ENCODE measurements at places on chromosomes 11 and 22.
A peak's percentile ranks its signal among the peaks of the same experiment; 100 is the strongest.

- DNase-seq, result no peak
These were observed 28.4 kb upstream of the SLN start for GRCh38 chr11:107740271-107740670.

GRCh38 chr22:22110548-22111266, 128.1 kb upstream of the TOP3B start:
- DNase-seq, result peak; percentile 12

DNA sequence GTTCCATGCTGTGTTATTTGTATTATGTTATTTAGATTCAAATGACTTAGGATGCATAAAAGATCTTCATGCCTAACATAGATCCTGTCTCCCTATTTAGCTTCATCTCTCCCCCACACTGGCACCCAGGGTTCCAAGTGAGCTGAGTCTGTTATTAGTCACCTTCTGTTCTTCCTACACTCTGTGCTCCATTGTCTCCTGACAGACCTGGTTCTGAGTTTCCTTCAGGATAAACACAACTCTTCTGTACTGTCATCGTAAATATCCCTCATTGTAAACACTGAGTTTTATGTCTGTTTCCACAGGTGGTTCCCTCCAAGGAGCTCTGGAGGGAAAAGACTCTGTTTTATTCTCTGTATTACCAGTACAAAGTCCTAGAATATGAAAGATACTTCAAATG, 8.7 kb downstream of the MMP26 start:
- DNase-seq, result no peak

DNA sequence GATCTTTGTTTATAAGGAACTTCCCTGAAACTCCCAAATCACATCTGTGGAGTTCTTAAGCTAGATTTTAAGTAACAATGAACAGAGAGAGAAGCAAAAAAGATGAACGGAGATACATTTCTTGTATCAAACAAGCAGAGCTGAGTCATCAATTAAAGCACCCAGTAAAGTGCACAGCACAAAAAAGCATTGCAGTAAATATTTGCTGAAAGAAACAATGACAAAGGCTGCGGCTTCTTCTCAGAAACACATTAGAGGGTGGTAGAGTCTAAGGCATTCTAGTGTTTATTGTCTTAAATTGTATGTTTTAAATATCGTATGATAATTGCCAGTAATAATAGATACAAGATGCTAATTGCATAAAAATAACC, 941.6 kb upstream of the CHORDC1 start:
- no peak for DNase-seq

DNA sequence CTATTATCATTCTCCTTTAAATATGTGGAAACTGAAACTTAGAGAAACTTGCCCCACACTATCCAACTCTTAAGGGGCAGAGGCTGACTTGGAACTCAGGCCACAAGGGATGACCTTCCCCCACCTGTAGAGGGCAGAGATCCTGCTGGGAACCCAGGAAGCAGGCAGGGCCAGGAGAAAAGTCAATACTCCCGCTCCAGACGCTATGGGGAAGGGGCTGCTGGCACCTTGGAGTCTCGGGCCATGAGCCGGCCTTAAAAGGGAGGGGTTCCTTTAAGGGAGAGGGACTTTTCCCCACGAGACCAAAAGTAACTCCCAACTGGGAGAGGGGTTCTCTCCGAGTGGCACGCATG, 620 bp upstream of the ANO5 start:
- no peak for DNase-seq

DNA sequence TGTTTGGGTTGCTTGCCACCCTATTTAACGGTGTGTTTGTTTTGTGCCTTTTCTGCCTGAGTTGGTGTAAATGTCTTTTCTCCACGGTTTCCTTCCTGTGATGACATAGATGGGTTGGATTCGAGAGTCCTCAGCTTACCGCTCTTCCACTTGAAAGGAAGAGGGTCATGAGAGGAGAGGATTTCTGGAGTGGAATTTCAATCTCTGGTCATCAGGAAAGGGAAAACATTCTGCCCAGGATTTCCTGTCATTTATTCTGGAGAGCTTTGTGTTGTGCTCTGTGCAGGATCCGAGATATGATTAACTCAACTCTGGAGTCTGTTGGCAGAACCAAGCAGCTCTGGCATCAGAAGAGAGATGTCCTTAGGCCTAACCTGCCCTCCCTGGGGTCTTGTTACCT, 605.2 kb downstream of the NTM start:
- no peak for DNase-seq

- DNase-seq, result no peak
These were observed 95.1 kb downstream of the PARVA start for GRCh38 chr11:12472401-12473005.

- no peak for DNase-seq
These were observed 6.5 kb upstream of the MYRF start for GRCh38 chr11:61745781-61746441.

DNA sequence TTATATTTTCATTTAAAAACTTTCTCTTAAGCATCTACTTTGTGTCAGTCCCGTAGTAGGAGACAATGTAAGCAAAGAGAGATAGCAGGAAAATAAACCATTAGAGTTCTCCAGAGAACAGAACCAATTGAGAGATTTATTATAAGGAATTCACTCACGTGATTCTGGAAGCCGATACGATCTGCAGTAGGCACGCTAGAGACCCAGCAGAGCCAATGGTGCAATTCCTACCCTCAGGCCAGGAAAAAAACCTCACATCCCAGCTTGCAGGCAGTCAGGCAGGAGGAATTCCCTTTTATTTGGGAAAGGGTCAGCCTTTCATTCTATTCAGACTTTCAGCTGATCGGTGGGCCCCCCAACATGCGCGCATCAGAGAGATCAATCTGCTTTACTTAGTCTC, 7.3 kb upstream of the PLEKHA7 start:
- no peak for DNase-seq

GRCh38 chr11:45320371-45320770, 34.2 kb upstream of the SYT13 start:
- DNase-seq, result no peak

DNA sequence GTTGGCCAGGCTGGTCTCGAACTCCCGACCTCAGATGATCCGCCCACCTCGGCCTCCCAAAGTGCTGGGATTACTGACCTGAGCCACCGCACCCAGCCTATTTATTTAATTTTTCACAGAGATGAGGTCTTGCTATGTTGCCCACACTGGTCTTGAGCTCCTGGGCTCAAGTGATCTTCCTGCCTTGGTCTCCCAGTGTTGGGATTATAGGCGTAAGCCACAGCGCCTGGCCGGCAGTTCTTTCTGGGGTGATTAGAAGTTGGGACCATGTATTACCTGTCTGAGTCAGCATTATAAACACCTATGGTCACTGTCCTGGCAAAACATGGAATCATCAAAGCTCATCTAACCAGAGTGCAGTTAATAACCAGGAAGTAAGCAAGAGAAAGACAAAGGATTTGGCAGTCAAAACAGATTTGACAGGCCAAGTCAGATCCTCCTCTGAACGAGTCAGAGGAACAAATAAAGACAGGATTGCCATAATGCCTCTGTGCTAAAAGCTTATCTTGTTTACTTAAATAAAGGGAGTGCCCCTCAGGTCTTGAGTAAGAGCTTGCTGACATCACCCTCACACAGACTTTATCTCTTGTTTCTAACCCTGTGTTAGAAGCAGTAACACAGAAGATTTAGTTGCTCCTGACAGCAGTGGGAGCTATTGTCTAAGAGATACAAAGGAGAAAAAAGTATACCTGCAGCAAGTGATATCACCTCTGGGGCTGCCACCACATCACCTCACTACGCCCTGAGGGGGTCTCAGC, 3.7 kb downstream of the SERPIND1 start:
- no peak for DNase-seq

GRCh38 chr11:3855808-3856491, 486 bp downstream of the STIM1 start:
- DNase-seq, result no peak

DNA sequence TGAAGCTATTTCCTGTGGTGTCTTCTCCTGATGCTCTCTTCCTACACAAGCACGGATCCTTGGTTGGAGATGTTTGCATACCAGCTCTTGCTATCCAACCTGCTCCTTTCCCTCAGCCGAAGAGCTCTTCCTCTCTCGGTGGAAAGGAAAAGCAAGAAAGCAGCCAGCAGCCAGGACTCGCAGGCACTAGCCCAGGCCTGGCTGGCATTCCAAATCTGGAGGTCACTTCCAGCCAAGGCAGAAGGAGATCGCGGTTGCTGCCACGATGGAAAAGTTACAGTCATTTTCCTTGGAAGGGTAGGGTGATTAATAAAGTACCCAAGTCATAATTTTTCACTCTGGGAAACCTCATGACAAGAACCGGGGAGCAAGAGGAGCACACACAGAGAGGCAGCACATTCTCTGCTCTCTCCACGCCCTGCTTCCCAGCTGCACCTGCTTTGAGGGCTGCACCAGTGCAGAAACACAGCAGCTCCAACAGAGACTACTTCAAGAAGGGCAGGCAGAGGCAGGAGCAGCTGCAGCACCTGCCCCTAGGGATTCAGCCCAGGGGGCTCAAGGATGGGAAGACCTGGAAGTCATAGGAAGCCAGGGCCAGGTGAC, 399.3 kb downstream of the CADM1 start:
- no peak for DNase-seq
